ENCODE measurements at places on chromosomes 2 and 18.

GRCh38 chr2:175576875-175577274, 395.4 kb upstream of the ATP5MC3 start:
- no peak for DNase-seq

DNA sequence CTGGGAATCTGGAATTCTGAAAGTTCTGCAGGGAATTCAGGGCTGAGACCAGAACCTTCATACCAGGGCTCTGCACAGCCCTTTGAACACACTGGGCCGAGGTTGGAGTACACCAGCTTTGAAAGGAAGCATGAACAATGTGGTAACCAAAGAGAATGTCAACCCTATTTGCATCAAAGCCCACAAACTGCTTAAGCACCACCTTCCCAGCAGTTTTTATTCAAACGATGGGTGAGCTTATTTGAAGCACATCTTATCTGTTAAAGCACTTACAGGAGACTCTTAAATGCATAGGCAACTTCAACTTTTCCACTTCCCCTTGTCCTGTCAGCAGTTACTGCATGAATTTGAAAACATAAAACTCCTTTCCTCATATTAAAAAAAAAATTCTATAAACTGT, 96.6 kb downstream of the TXNL1 start:
- no peak for DNase-seq

GRCh38 chr2:219406861-219407230, 11.3 kb upstream of the DES start:
- DNase-seq, result peak; percentile 99

GRCh38 chr2:161796192-161796591, 172.0 kb downstream of the SLC4A10 start:
- DNase-seq, result peak; percentile 2

GRCh38 chr18:35141567-35142274, 99.1 kb upstream of the ZNF397 start:
- DNase-seq, result no peak

DNA sequence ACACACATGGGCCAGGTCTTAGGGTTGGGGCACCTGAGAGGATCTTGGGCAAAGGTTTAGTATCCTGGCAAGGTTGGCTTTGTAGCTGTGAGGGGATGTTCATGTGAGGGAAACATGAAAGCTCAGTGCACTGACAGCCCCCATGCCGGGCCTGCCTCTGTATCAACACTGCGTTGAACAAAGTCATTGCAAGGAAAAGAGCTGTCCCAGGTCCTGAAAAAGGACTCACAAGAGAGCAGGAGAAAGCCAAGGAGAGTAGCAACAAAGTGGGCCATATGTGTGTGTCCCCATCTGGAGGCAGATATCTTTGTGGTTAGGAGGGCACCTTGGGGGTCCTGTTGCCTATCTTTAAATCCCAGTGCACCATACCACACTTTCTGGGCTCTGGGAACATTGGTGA, 237.8 kb upstream of the THSD7B start:
- DNase-seq, result peak; percentile 4

DNA sequence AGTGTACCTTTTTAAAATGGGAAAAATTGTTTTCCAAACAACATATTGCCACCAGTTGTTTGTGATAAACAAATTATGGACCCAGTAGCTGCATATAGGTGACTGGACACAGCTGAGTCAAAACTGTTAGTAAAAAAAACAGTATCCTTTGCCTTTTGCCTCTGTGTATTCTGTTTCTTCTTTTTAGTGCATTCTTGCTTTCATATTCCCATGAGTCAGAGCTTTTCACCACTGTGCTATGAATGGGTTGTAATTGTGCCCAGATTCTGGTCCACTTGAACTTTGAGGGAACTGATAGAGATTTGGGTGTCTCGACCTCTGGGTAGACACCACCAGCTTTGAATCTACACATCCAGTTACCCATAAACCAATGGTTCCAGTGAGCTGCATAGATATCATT, 1441.9 kb upstream of the ZEB2 start:
- DNase-seq, result no peak

DNA sequence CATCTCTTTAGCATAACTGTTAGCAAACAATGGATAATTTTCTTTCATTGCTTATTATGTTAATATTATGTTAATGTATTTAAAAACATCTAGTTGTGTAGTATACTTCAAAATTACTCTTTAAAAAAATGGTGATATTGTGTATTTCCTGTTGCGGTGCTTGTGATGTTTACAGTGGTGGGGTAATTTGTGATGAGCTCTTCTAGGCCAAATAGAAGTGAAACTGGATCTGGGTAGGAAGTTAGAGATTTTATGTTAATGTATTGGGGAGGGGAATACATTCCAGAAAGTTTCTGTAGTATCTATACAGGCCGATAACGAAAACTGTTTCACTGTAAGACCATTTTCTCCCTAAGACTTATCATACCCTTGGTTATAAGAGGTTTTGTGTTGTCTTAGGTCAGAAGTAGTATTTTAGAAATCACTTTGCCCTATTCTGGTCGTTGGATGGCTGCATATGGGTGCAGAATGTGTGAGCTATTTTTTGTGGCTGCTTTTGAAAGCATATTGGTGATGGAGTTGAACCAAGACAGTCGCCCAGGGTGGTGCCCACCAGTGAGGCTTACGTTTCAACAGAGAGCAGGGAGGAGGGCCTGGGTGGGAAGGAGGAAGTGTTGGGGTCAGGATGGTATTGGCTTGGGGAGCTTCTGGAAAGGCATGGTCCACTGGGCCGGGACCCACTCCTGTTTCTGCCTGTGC, 5.8 kb downstream of the TSHZ1 start:
- DNase-seq, result no peak

DNA sequence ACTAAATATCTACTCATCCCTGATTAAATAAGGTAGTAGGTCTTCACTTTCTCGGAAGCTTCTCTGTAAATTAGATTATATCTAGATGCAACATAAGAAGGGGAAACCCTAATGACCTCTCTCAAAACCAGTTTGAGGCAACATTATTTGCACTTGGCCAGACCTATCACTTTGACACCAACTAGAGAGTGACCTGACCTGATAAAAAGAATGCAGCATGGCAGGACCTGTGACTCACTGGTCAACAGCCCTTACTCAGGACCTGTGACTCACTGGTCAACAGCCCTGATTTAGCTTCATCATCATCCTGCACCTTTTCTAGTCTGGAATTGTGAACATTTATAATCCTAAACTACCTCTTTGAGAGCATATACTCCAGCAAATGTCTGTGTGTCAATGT, 1957.7 kb upstream of the CELF4 start:
- no peak for DNase-seq

- DNase-seq, result no peak
These were observed 50.4 kb downstream of the TNS1 start for GRCh38 chr2:217952409-217952808.

DNA sequence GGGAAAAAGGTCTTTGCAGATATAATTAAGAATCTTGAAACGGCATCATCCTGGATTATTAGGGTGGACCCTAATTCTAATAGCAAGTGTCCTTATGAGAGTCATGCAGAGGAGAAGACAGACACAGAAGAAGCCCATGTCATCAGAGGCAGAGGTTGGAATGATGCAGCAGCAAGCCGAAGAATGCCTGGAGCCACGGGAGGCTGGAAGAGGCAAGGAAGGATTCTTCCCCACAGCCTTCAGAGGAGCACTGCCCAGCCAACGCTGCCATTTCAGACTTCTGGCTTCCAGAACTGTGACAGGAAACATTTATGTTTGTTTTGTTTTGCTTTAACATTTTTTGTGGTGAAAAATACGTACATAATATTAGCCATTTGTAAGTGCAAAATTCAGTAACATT, 72.3 kb downstream of the MCFD2 start:
- DNase-seq, result peak; percentile 74

GRCh38 chr2:214574084-214574781, 163.4 kb downstream of the VWC2L start:
- DNase-seq, result no peak

DNA sequence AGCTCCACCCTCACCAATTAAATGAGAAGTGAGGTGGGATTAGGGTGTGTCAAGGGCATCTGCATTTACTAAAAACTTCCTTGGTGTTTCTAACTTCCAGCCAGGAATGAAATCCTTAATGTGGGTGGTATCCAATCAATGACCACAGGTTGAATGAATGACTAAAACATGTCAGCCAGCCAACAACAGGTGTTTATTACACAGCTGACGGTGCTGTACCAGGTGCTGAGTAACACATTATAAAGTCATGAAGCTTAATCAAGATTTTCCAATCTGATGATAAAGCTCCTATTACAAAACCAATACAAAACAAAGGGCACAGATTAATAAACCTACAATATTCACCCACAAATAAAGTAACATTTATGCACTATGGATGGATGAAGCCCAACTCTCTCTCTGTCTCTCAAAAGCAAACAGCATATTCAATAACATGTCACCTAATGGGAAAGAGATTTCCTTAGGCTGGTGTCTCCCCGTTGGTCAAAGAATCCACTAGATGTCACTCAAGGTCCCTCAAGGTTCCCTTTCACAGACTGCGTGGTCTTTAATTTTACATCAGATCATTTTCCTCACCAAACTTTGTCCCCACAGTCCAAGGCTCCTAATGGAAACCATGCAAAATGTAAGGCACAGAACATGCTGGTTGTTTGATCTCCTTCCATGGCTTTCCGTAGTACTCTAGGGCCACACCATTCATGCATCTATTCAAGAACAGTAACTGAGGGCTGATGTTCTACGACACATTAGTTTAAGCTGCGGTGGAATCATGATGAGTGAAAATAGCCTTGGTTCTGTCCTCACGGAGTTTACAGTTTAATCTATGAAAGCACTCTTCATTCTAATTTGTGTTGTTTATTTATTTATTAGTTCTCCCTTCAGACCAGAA, 6.4 kb upstream of the PTPN4 start:
- peak; percentile 60 for DNase-seq

DNA sequence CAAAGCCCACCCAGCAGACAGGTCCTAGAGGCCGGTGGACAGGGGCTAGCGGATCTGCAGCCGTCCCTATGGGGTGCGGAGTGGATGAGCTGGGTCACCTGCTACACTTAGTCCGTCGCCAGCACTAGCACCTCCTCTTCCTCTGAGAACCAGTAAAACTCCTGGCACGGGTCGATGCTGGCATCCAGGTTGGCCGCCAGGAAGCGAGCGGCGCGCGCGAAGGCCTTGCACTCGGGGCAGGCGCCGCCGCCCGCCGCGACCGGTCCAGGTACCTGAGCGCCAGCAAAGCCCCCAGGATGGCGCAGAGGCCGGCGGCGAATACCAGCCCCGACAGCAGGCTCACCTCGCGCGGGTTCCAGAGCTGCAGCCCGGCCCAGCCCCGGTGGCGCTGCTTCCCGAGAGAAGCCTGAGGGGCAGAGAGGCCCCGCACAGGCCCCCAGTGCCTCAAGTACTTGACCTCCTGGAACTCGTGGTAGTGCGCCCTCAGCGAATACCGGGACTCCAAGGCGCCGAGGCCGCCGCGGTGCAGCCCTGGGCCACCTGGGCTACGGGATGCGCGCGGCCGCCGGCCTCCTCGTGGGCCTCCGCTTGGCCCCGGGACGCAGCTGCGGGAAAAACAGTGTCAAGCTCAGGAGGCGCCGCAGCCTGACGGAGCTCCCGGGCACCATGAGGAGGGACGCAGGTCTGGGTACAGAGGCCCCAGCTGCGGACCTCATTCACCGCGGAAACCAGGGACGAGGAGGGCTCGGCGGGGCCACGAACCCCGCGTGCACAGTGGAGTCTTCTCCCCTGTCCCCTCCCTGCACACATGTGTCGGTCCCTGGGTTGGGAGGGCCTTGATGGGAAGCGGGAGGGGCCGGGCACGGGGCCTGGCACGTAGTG, 27.5 kb upstream of the ALPP start:
- no peak for DNase-seq

DNA sequence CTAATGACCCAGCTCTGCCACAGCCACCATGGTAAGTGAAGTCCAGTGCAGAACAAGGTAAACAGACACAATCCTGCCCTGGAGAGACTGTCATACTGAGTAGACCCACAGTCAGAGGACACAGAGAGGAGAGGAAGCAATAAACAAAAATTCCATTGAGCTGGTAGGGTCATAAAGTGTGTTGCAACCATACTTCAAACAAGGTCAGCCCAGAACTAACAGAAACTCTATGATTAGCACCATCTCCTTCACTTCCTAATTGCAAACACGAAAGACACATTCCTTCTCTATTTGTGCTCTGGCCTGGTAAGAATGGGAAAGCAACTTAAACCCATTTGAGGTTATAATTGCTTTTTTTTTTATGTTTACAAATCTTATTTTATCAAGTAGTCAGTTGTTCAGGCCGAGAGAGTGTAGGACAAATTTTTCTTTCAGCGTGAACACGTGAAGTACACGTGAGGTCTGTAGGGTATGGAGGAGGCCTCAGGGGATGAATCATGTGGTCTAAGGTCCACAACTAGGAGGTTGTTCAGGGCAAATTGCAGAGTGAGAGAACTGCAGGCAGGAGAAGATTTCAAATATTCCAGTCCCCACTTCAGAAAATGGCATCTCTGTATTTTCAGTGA, 71.4 kb upstream of the GLS start:
- DNase-seq, result no peak

GRCh38 chr2:168712053-168712452, 90.4 kb upstream of the NOSTRIN start:
- DNase-seq, result no peak

DNA sequence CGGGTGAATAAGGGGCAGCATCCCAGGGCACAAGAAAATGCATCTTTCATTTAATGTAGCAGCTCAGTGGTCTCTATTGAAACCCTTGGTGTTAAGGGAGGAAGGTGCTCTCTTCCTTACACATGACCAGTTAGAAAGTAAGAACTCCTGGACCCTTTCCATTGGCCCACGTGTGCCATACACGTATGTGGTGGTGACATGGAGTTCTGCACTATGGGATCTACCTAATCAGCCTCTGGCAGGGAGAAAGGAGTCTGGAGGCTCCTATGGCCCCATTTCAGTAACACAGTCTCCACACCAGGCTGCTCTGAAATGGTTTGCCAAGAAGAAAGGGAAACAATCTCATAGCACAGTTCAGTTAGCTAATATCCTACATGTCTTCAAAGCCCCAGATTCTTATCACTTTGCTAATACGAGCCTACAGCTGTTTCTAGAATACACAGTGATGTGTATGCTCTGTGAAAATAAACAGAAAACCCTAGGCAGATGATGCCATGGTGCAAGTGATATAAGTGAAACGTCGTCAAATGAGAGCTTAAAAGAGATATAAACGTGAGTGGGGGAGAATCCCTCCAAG, 7.0 kb downstream of the EFEMP1 start:
- no peak for DNase-seq

GRCh38 chr2:19697131-19697530, 204.7 kb downstream of the TTC32 start:
- no peak for DNase-seq

- no peak for DNase-seq
These were observed 5.2 kb downstream of the STARD7 start for GRCh38 chr2:96203130-96204028.
